Stimulated activated CD8-positive, alpha-beta memory T cell treated with anti-CD3 and anti-CD28 coated beads, Interleukin-4, amount 100 ng/mL, for 1 hour (primary cell): ENCODE measurements at places on chromosomes 4 and X.

DNA sequence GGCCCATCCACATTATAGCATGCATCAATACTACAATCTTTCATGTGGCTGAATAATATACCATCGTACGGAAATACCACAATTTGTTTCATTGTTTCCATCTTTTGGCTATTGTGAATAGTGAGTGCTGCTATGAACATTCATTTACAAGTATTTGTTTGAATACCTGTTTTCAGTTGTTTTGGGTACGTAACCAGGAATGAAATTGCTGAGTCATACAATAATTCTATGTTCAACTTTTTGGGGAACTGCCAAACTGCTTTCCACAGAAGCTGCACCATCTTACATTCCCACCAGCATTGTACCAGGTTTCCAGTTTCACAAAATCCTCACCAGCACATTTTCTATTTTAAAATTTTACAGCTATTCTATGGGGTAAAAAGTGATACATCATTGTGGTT, 28.5 kb upstream of the MANBA start:
- DNase-seq: no peak

DNA sequence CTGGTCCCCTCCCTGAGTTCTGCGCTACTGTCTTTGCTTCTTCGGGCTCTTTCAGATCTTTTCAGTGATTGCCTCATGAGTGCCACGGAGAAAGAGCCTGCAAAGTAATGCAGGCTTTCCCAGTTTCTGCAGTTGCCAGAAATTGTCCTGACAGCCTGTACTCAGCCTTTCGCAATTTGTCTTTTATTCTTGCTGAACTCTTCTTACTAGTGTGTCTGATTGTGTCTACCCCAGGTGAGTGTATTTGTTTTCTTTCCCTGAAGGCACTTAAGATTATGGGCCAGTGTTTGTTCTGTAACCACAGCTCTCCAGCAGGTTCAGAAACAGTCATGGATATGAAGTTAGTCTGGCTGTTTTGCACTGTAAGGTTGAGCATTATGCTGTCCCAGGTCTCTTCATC, 47.1 kb downstream of the FAM193A start:
- no peak for DNase-seq

- no peak for DNase-seq
These were observed 181.7 kb upstream of the AGTR2 start for GRCh38 chrX:115988825-115989224.

DNA sequence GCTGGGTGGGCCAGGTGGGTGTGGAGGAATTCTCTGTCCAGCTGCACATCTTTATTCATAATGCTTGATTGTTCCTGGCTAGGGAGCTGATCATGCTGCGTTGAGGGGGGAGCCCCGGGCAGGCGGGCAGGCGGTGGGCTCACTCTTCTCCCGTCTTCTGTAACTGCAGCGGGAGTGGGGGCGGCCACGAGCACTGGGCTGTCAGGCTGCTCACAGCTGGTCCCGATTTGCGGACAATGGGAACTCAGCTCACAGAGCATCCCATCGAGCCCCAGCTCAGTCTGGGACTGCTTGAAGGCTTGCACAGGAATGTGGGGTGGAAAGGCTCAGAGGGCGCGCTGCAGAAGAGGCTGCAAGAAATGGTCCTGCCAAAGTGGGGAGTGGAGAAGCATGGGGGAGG, 63.8 kb downstream of the EFNB1 start:
- DNase-seq: no peak

DNA sequence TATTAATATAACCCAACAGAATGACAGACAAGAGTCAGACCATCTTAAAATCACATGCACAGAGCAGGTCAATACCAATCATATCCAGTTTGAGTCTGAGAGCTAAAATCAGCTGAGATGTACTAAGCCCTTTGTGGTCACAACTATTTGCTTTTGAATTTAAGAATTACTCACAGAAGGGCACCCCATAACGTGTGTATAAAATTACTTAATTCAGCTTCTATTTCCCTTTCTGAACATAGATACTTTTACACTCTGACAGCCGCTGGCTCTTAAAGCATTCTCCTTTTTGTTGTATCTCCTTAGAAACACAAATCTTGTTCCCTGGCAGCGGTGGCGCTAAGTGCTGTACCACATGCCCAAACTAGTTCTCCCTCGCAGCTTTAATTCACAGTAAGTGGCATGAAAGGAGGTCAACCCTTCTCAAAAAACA, 14.8 kb upstream of the PPARGC1A start:
- DNase-seq: no peak

DNA sequence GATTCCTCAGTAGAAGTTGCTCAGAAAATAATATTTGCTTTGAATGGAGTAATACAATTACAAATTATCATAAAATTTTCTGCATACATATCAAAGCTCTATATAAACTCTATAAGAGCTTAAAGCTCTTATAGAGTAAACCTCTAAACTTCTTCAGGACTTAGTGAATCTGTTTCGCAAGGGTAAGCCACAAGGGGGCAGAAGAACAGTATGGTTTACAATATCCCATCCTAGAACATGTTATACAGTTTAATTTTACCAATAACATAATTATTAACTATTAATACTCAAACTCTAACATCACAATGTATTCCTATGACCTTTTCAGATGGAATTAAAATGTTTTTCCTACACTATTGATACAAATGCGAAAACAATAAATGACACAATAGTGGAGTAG, 33.8 kb upstream of the SPANXN1 start:
- no peak for DNase-seq

GRCh38 chr4:67035501-67035900, 509.8 kb downstream of the CENPC start:
- no peak for DNase-seq

DNA sequence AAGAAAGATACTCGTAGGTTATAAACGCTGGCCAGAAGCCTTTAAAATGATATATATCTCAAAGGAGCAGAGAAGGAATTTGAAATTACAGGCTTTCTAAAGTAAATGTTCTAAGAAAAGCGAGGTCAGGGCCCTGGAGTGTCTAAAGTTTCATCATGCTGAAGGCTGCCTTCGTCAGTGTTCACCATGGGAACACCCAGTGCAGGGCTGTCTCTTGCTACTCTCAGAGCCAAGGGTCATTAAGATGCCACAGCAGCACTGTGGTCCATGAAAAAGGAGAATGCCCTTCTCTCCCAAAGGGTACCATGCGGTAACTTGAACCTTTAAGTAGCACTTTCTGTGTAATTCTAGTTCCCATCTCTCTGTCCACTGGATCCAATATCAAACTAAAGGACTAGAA, 174.5 kb upstream of the NWD2 start:
- DNase-seq: no peak

DNA sequence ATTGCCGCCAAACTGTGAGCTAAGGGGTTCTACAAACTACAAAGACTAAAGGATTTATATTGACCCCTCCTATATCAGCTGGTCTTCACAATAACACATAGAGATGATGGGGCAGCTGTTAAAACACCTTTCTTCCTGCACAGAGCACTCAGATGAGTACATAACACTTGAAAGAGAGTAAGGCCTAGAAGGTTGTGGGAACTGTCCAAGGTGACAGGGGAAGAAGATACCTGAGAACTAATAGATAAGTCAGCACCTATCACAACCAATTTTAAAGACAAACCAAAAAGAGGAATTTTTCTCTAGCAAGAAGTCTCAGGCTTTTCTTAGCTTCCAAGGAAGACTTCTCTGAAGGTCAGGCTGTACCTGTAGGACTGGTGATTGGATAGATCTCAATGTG, 19.1 kb upstream of the CXCL6 start:
- no peak for DNase-seq

- no peak for DNase-seq
These were observed 39.2 kb upstream of the UGT2B7 start for GRCh38 chr4:69056921-69057550.

DNA sequence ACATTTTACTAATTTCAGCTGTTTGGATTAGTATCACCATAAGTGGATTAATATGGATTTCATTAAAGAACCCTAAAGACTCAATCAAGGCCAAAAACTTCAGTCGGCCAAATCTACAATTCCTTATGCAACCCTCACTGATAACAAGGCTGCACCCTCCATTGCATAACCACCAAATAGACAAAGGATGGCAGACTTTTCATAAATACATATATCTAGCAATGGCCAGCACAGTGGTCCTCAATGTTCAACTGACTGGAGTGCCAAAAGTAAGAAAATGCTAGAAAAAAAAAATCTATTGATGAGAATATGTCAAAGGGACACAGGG, 46.6 kb downstream of the MID1IP1 start:
- no peak for DNase-seq

DNA sequence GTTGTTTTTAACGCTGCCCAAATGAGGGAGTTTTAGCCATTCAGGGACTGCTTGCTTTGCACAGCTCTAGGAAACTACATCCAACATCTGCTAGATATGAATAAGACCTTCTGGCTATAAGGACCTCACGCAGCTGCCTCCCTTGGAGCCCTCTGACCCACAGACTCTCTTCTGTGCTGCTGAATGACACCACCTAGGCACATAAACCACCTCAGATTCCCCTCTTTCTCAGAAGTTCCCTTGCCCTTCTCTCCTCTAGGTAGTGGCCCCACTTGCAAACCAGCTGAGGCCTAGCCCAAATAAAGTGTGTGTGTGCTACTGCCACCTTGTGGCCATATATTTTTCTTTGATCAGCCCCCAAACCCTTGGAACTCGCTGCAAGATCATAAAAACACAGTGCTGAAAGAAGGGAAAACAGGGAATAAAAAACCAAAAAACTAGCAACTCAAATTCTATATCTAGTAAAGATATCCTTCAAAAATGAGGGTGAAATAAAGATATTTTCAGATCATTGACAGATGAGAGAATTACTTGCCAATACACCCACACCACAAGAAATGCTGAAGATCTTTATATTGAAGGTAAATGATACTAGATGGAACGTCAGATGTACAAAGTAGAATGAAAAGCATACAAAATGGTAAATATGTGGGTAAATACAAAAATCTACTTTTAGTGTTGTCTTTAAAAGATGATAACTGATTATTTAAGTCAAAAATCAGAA, 265.9 kb downstream of the ADAMTS3 start:
- peak; percentile 5 for DNase-seq

DNA sequence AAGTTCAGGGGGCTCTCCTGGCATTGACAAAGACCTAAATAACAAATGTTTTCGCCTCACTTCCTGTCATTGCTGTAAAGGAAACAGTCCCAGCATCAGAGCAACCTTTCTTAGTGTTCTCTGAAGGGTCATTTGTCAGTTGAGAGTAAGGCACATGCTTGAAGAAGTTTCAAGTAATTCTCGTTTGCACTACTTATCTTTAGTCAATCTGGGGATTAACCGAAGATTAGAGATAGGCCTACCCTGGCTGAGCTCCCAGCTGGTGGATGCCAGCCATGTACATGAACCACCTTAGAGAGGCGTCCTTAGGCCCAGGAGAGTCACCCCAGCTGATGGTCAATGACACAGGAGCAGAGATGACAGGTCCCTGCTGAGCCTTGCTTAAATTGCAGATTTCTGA, 189.9 kb upstream of the PGRMC2 start:
- DNase-seq: no peak

DNA sequence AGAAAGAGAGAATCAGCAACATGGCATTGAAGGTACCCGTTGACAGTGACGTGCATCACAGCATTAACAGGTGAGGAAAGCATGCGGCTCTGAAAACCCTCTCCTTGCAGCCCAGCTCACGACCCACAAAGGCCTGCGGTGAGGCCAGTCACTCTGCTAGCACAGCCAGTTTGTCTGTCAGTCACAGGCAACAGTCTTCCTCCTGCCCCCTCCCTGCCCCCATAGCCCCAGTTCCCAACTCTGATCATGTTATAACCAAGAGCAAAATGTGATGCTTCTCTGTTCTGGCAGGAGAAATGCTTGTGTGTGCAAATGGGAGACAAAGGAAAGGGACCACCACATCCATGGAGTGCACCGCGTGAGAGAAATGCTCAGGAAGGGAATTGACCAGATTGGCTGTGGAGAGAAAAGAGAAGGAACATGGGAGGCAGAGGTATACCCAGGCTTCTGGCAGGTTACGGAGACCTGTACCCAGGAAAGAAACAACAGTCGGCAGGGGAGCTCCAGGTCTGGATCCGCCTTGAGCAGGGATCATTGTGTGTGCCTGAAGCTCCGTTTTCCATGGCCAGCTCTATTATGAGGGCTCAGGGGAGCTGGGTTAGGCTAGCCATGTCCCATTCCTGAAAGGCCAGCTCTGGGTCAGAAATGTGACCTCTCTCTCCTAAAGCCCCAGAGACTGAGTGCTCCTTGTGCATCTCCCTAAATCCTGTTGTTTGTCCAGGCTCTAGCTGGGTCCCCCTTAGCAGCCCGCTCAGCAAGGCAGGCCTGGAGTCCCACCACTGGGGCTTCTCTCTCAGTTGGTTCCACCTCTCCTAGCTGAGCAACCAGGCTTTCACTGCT, 139.7 kb upstream of the MAMLD1 start:
- DNase-seq: no peak

DNA sequence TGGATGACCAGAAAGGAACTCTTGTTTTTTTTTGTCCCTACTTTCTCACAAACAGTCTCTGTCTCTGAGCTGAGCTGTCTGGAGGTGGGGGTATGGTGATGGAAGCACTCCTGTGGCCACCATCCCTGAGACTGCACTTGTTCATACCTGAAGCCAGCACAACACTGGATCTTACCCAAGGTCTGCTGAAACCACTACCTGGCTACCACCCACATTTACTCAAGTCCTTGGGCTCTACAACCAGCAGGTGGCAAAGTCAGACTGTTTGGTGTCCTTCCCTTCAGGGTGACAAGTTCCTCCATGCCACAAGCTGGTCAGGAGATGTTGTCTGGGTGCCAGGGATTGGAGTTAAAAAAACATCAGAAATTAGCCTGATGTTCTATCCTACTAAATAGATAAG, 89.7 kb downstream of the NEXMIF start:
- DNase-seq: no peak

DNA sequence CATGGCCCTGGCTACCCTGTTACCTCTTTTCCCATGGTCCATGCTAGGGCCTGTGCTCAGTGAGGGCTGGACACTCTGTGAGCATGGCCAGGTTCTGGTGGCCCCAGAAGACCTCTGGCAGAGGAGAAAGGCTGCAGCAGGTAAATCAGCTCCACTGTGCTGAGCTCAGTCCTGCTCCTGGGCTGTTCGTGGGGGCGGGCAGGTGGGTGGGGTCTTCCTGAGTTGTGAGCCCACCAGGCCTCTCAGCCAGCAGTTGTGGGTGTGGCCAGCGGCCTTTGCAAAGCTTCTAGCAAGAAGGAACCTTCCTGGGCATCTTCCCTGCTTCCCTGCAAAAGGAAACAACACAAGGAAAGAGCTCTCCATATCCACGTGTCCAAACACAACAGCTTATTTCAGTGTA, 85.3 kb upstream of the STX18 start:
- no peak for DNase-seq

GRCh38 chrX:23788521-23788920, 5.5 kb downstream of the SAT1 start:
- DNase-seq: no peak
